ENCODE measurements at places on chromosomes 1 and 21. TPM values are rescaled to one million over a fixed set of nuclear protein-coding genes. Genes with fewer than 3 reads are reported as not detected.

Gene KLHDC8A
- total RNA-seq: not detected

Gene IQGAP3
- total RNA-seq: 7.3 TPM

Gene RAP1GAP
- total RNA-seq: 0.05 TPM

Gene HSD3B2
- not detected for total RNA-seq

Gene HNRNPCL2
- not detected for total RNA-seq

Gene AMY1A
- total RNA-seq: not detected

Gene ADAM30
- total RNA-seq: not detected

Gene KMO
- not detected for total RNA-seq

Gene SPRR4
- not detected for total RNA-seq

Gene ITGB2
- 0.05 TPM for total RNA-seq

Gene MARK1
- total RNA-seq: 2.3 TPM

Gene KCNH1
- total RNA-seq: under 0.01 TPM

Gene AMPD1
- total RNA-seq: not detected

Gene RHBDL2
- total RNA-seq: 0.28 TPM

Gene HORMAD1
- 0.17 TPM for total RNA-seq

Gene CLCA2
- total RNA-seq: not detected

Gene IRF6
- 2.4 TPM for total RNA-seq

Gene UBXN10
- total RNA-seq: not detected

Gene S100A14
- total RNA-seq: 0.42 TPM

Gene ACTN2
- total RNA-seq: 0.09 TPM

Gene SLC16A4
- 1.4 TPM for total RNA-seq

Gene FCRL4
- not detected for total RNA-seq

Gene SLC35F3
- total RNA-seq: under 0.01 TPM

Gene TTC39A
- 4.1 TPM for total RNA-seq

Gene UTS2
- total RNA-seq: not detected

Gene EPHB2
- 35.1 TPM for total RNA-seq

Gene PTGFR
- 0.34 TPM for total RNA-seq

Gene PYCR2
- 35.7 TPM for total RNA-seq

Gene CDC42
- 772 TPM for total RNA-seq

Gene HAO2
- total RNA-seq: not detected

Gene TTC3
- 198 TPM for total RNA-seq

Gene MCOLN3
- not detected for total RNA-seq

Gene A3GALT2
- total RNA-seq: not detected

Gene LRRC8B
- 6.4 TPM for total RNA-seq

Data from dermis blood vessel endothelial cell (primary cell).